Motor neuron (in vitro differentiated cells): ENCODE measurements at places on chromosomes 2 and 18.

DNA sequence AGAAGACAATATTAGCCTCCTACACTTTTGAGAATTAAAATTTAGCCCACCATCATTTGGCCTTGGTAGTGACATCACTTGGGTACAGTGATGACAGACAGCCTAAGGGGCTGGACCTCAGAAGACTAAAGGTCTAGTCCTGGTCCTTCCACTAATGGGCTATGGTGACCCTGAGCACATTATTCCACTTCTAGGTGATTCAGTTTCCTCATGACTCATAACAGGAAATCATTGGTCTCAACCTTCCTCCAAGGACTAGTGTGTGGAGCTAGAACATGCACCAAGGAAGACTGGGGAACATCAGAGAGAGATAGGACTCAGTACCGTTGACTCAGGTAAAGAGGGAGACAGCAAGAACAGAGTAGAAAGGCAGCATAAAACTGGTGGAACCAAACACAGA is 64.0 kb downstream of the TFCP2L1 start:
- ATAC-seq, result no peak

- ATAC-seq, result no peak
Observed at GRCh38 chr2:44964752-44965236, 23.3 kb downstream of the SIX3 start.

DNA sequence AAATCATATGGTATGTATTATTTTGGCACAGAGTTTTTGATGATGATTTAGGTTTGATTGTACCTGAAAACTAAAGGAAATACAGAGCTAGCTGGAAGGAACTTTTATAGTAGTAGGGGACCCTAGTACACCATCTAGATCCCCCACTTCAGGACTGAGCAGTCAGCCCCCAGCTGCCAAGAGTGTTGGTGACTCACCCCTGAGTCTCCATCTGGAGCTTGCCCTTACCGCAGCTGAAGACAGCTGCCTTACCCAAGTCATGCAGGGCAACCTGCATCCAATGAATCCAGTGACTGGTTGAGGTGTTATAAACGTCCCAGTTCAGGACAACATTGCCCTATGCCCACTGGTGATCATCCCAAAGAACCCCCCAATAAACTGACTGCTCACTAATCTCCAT is 15.3 kb downstream of the PMS1 start:
- peak; percentile 59 for ATAC-seq

DNA sequence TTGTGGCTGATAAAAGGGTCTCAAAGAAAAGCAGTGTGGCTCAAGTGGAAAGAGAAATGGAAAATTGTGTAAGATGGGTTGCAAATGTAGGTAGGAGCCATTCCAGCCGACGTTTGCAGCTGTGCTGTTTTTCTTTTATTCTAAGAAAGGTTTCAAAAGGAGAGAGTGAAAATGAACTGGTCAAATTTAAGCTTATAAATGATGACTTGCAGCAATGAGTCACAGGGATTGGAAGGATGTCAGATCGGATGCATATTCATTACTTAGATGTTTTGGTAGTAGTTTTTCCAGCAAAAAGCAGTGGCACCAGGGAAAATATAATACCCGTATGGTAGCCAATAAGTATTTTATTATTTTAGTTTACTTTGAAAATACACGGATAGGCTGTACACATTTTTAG is 79.1 kb downstream of the LRRTM4 start:
- ATAC-seq, result no peak

DNA sequence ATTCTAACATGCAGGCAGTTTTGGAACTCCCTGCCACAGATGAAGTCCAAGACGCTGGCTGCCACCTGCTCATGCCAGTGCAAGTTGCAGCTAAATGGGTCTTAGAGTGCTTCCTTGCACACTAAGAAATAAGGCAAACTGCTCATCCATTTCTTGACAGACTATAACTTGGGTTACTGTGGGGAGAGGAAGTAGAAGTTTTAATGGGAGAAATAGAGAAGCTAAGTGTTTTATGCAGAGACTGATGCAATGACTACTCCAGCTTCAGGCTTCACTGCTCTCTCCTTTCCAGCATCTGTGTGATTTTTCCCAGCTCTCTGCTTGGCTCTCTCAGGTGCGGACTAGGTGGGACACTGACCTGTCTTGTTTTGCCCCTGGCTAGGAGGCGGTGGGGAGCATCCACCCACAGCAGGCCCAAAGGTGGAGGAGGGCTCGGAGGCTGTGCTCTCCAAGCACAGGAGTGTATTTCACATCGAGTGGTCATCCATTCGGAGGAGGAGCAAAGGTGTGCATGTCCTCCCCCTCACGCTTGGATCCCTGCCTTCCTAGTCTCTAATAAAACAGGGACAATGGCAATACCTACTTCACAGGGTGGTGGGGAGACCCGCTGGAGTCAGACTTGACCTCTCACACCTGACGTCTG is 48.2 kb downstream of the SLC14A2 start:
- no peak for ATAC-seq

- no peak for ATAC-seq
Observed at GRCh38 chr2:36359067-36359466, 3.5 kb downstream of the CRIM1 start.

GRCh38 chr2:193124815-193125214 is 930.1 kb upstream of the TMEFF2 start:
- no peak for ATAC-seq

- ATAC-seq, result no peak
Observed at GRCh38 chr2:204977914-204978313, 432.6 kb downstream of the PARD3B start.

DNA sequence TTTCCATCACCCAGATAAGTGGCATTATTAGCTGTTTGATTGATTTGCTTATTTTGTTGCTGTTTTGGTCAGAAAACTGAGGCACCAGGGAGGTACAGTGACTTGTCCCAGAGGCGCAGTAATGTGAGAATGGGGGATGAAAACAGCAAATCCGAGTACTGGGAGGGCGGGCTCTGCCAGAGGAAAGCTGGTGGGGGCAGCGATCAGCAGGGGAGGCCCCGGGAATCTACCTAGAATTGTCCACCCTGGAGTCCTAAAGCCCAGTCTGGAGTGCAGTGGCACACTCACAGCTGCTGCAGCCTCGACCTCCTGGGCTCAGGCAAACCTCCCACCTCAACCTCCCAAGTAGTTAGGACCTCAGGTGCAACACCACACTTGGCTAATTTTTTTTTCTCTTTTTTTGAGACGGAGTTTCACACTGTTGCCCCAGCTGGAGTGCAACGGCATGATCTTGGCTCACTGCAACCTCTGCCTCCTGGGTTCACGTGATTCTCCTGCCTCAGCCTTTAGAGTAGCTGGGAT is 17.0 kb upstream of the PTMA start:
- ATAC-seq, result no peak

- ATAC-seq, result no peak
Observed at GRCh38 chr2:210376694-210377093, 61.7 kb upstream of the MYL1 start.
